ENCODE measurements at places on chromosomes 7 and 10. TPM values are rescaled to one million over a fixed set of nuclear protein-coding genes. Genes with fewer than 3 reads are reported as not detected.

- peak; percentile 13 for DNase-seq
Measured at GRCh38 chr10:46559231-46559671, 2.8 kb upstream of the GPRIN2 start.

GRCh38 chr7:148402159-148402558 is 188.4 kb upstream of the C7orf33 start:
- no peak for DNase-seq

GRCh38 chr7:130896898-130897514 is 163.0 kb upstream of the KLF14 start:
- DNase-seq, result peak; percentile 66

DNA sequence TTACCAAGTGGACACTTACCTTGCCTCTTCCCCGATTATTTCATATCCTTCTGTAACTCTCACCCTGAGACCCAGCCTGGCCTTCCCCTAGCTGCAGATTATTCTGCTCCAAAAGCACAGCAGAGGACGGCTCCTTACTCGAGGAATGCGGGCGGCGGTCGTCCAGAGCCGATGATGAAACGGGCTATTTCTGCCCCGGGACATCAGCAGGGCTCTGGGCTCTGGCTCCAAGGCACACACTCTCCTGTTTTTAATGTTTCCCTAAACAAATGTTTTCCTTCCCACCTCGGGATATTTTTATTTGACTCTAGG is 343 bp upstream of the C10orf71 start:
- no peak for DNase-seq

- DNase-seq, result peak; percentile 11
Measured at GRCh38 chr10:45442662-45443061, 68.6 kb downstream of the ALOX5 start.

DNA sequence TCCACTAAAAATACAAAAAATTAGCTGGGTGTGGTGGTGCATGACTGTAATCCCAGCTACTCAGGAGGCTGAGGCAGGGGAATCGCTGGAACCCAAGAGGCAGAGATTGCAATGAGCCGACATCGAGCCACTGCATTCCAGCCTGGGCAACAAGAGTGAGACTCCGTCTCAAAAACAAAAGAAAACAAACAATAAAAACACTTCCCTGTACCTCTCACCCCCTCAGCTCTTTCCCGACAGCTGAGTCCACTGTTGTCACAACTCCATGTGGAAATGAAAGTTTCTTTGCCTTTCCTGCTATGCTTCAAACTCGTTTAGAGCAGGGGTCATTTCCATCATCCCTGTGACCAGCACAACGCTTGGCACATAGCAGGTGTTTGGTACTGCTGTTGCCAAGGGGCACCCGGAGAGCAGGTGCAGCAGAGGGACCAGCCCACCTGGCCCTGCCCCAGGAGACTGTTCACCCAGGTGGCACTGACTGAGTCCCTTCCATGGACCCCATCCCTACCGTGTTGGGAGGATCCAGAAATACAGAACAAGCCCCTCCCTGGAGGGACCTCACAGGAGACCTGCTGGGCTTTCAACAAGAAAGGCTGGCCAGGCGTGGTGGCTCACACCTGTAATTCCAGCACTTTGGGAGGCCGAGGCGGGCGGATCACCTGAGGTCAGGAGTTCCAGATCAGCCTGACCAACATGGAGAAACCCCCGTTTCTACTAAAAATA is 4.9 kb downstream of the TMEM130 start:
- DNase-seq, result no peak

Gene TSPAN33
- 3.3 TPM for total RNA-seq

Gene TAF6
- 61.8 TPM for total RNA-seq

Gene MYL7
- total RNA-seq, result not detected

Gene CLCN1
- 6.5 TPM for total RNA-seq

Gene PLA2G12B
- total RNA-seq, result 6.6 TPM

Gene CFAP43
- total RNA-seq, result 12.4 TPM
